ENCODE measurements at places on chromosomes 12 and 14.

DNA sequence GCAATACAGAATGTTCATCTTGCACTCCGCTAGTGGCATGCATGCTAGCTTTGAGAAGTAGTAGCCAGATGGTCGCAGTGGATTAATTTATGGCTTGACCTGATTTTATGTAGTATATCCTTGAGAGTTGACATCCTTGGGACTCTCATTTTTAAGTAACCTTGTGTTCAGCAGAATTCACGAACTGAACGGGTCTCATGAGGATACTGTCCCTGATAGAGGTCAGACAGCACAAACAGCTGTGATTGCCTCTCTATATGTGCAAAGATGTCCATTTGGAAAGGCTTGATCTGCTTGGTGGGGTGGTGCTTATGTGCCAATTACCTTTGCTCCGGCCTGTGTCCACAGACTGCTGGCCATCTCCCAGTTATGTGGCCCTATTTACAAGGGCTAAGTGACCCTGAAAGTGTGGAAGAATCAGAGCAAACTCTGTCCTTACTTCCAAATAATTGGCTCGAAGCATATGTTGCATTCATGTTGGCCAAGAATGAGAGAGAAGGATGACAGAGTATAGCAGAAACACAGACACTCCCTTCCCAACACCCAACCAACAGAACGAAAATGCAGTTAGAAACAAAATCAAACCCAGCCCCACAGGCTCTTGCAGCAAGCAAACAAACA, 167.1 kb downstream of the CRADD start:
- DNase-seq = no peak

DNA sequence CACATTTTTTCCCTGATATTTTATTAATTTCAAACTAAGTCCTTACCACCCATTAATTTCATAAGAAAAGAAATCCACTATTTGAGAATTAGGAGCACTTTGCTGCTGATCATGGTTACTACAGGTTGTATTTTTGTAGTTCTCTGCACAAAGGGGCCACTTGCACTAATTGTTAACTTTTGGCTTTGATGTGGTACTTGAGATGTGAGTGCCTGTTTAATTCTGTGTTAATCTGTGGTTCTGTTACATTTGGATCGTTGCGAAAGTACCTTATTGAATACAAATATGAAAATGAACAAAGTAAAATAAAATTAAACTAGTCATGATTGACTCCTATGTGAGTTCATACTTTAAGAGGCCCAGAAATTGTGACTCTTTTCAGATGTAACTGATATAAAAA, 374.9 kb upstream of the RGS6 start:
- DNase-seq = no peak

GRCh38 chr14:30034152-30034551, 106.5 kb upstream of the PRKD1 start:
- DNase-seq = no peak

DNA sequence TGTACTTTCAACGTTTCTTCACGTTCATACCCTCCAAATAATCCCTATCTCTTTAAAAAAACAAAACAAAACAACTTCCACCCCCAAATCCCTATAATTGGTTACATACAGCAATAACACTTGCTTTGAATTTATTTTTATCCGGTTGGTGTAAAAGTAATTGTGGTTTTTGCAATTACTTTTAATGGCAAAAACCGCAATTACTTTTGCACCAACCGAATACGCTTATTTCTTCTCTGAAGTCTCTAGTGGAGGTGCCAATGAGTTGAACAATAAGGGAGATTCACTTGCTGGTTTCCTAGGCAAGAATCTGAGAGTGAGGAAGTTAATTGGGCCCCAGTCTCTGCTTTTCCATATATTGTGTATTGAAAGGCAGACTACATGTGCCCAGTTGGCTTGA, 133.3 kb downstream of the DACT1 start:
- no peak for DNase-seq

DNA sequence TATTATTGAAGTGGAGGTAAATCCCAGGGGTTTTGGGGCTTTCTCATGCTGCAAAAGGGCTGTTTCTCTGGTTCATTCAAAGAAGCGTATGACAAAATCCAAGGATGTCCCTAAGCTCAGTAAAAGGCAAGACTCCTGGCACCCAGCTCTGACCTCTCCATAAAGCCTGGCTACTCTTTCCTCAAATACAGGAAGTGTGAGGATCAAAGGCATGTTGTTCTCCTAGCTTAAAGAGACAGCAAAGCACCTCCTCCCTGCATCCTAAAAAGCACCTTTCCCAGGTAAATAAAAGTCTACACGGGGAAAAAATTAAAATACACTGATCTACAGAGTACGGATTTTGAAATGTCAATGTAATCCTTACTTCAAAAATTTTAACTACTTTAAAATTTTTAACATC, 118.6 kb downstream of the LMNTD1 start:
- no peak for DNase-seq

DNA sequence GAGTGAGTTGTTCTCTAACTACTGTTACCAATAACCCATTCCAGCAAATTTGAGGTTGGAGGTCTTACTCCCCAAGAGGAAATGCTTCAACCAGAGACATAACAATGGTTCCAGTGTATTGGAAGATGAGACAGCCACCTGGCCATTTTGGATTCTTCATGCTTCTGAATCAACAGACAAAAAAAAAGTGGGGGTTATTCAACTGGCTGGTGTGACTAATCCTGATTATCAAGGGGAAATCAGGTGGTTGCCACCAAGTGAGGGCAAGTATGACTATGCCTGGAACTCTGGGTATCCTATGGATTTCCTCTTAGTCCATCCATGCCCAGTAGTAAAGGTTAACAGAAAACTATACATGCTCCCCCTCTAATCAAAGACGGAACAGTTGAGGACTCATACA, 29.9 kb upstream of the ZNF641 start:
- DNase-seq = no peak

- no peak for DNase-seq
Observed at GRCh38 chr12:75196865-75197264, 12.8 kb downstream of the KCNC2 start.

DNA sequence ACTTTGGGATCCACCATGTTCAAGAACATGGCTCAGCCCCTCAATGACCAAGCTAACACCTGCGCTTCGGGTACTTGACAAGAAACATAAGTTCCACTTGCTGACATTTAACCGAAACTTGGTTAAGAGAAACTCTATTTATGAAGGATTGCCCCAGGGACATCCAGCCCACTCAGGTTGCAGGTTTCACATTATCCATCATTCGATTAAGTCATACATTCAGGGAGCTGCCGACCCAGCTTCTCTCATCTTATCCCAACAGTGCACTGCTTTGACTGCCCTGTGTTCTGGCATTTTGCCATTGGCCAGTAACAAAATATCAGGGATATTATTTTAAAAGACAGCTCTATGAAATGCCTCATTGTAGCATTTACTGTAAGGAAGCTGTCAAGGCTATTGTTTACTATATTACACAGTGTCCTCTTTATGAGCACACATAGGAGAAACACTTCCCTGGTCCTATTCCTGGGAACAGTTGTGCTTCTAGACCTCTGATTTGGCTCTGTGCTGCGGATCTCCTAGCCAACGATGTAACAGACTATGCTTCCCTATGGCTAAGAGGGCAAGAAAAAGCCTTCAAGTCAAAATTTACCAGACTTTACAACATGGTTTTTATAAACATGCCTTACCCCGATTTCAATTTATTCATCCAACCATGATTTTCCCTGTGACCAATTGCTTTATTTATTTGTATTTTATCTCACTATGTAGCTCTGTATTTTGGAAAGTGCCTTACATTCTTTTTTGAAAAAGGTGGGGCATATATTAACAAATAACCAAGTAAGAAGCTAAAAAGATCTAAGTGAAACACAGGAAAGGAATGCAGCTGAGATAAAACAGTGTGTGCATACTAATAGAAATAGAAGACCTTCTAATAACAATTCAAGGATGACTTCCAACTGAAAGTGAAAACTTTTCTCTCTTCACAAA, 109.3 kb downstream of the ITPR2 start:
- DNase-seq = no peak

DNA sequence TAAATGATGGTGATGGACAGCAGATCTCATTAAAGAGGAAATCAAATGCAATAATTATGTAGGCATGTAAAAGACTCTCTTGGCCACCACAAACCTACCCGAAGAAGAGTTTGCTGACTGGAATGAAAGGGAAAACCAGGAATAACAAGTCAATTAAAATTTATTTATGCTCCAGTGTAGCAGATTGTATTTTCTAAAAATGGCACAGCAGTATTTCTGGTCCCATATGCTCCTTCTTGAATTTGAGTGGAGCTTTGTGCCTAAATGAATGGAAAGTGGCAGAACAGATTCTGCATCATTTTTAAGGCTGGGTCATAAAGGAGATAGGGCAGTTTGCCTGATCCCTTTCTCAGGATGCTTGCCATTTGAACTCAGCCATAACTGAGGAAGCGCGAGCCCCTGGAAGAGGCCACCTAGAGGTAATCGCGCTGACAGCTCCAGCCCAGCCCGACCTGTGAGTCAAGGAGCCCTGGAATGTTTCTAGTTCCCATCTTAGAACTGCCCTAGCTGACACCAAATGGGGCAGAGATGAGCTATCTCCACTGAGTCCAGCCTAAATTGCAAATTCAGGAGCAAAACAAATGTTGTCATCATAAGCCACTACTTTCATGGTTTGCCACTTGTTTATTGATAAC, 229.2 kb upstream of the TMTC1 start:
- DNase-seq = no peak

DNA sequence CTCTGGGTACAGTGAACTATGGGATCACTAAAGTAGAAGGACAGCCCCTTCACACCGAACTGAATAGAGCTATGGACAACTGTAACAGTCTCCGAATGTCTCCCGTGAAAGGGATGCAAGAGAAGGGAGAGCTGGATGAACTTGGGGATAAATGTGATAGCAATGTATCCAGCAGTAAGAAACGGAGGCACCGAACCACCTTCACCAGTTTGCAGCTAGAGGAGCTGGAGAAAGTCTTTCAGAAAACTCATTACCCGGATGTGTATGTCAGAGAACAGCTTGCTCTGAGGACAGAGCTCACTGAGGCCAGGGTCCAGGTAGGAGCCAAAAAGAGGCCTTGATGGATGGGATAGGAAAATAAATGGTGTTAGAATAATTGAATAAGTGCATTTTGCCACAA, 3.5 kb downstream of the ALX1 start:
- no peak for DNase-seq

- no peak for DNase-seq
Observed at GRCh38 chr14:104747876-104748275, 5.1 kb upstream of the SIVA1 start.

GRCh38 chr14:58776516-58776915, 138.8 kb downstream of the DACT1 start:
- no peak for DNase-seq

DNA sequence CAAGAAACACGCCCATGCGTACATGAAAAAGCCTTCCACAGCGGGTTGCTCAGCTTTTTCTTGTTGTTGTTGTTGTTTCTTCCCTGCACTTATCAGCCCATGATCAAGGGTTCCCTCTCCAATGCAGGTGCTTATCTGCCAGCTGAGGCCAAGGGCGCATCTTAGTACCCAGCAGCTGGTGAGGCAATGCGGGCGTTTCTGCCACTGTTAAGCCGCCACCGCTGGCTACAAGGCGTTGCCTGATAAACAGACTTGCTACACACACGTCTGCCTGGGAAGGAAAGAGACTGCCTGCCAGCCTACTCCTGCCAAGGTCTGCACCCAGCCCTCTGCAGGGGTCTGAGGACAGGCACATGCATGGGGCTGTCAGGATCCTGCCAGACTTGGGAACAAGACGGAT, 345.9 kb downstream of the BCL11B start:
- no peak for DNase-seq

- DNase-seq = no peak
Observed at GRCh38 chr12:53514628-53515290, 7.5 kb upstream of the NPFF start.

- DNase-seq = no peak
Observed at GRCh38 chr14:96139169-96139568, 65.5 kb upstream of the BDKRB2 start.

DNA sequence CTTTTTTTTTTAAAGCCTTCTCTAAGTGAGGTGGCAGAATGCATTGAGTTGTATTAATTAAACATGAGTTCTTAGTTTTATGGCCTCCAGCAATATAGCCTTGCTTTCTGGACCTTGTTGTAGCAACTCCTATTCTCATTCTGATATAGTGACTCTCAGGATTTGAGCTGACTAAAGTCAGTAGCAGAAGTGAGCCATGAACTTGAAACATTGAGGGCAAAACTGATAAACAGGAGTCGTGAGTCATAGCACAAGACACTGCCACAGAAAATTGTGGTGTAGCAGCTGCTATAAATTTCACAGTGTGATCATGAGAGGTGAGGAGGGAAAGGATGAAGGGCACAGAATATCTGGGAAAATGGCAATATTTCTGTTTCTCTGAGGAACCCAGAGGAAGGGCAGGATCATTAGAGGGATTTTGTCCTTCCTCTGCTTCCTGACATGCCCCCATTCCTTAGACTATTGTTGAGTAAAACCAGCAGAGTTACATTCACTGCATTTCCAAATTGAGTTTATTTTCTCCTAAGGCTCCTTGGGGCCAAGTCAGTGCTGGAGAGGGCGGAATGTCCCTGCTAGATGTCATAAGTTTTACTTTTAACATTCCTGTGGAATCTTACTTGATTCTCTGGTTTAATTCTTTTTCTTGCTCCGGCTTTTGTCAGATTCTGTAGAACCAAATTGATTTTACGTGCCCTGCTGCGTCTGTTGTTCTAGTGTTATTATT, 7.5 kb downstream of the KLRG1 start:
- peak; percentile 22 for DNase-seq

- DNase-seq = no peak
Observed at GRCh38 chr12:18556161-18556560, 181.7 kb downstream of the PLCZ1 start.

DNA sequence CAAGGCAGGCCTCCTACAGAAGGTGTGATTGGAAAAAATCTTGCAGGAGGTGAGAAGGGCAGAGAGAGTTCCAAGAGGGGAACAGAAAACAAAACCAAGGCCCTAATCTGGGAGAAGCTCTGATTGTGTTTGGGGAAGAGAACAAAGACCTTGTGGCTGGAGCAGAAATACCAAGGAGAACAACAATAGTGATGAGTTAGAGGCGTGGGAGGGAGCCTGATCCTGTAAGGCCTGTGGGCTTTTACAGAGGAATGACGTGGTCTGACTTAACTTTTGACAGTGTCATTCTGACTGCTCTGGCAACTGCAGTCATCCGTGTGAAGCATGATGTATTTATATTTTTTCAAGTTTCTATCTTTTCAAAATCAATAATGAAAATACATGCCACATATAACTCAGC, 200.6 kb downstream of the ANO4 start:
- DNase-seq = no peak

GRCh38 chr12:98317939-98318899, 197.2 kb upstream of the TMPO start:
- no peak for DNase-seq
